Kidney glomerular epithelial cell (primary cell): ENCODE measurements at places on chromosomes 16 and 17.

GRCh38 chr17:27315796-27316465, 22.0 kb downstream of the WSB1 start:
- no peak for DNase-seq

DNA sequence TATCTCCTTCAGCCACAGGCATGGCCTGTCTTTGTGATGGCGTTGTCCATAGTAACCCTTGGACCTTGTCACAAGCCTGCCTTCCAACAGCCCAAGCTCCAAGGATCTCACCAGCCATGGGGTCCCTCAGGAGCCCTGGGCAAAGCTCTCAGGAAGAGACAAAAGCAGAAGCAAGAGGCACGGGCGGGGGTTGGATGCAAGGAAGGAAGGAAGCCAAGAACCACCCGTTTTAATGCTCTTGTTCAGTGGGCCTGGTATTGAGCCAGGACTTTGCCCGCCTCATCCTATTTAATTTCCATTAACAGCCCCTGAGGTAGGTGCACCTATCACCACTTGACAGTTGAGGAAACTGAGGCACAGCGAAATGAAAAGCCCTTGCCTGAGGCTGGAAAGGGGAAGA, 32.3 kb upstream of the GOSR2 start:
- no peak for DNase-seq

GRCh38 chr17:14442798-14443528, 142.1 kb downstream of the HS3ST3B1 start:
- no peak for DNase-seq

GRCh38 chr16:8645831-8646230, 24.3 kb downstream of the METTL22 start:
- no peak for DNase-seq

- no peak for DNase-seq
Measured at GRCh38 chr16:56300242-56300623, 108.9 kb downstream of the GNAO1 start.

DNA sequence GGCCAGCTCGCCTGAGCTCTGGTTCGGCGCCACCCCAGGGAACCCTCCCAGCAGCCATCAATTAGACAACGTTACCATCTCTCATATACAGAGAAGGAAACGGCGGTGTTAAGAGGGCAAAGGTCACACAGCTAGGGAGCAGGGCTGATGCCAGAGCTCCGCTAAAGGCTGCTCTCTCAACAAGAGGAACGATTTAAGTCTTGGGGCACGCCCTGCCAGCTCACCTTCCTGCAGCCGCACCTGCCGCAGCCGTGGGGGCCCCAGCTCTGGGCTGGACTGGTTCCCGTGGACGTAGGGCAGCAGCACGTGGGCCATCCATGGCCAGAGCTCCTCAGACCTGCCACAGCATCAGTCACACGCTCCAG, 43.5 kb downstream of the PKD1 start:
- DNase-seq = no peak

GRCh38 chr17:35053204-35053603, 10.3 kb downstream of the RFFL start:
- no peak for DNase-seq

- DNase-seq = no peak
Measured at GRCh38 chr17:10061111-10061845, 137.1 kb downstream of the GAS7 start.

DNA sequence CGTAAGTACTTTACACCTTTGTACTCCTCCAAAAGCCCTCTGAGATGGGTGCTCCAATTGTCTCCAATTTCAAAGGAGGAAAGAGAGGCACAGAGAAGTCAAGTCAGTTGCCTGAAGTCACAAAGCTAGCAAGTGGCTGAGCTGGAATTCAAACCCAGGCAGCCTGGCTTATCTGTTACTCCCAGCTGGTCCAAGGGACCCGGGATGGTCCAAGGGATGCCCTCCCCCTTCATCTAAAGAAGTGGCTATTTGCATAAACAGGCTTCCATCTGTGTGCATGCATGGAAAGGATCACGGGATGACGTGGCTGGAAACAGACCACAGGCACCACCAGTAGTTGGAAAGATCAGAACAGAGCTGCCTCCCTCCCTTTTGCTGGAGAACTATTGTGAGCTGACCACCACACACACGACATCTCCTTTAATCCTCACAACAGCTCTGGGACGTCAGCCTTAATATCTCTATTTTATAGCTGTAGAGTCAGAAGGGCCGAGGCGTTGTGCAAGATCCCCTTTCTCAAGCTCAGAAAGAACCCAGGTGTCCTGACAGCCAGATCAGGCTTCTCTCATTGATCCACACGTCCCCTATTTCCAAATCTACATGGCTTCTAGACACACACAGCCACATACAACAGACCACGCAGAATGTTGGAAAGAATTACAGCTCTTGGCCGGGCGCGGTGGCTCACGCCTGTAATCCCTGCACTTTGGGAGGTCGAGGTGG, 10.9 kb upstream of the COL1A1 start:
- no peak for DNase-seq

DNA sequence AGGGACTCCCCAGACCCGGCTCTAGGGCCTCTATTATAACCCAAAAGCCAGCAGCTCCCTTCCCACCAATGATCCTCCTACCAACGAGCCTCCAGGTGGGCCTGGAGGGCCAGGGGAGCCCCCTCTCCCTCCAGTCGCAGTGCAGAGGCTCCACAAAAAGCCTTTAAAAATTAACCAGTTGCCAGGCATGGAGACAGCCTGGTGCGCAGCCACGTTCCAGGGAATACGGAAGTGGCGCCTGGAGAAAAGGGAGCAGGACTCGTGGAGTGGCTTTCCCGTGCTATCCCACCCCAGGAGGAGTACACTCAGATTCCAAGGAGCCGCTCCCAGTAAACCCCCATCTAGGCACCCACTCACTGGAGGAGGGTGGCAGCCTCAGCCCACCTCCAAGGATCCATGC, 112.3 kb downstream of the ZNF423 start:
- no peak for DNase-seq

- DNase-seq = no peak
Measured at GRCh38 chr17:80086081-80086480, 15.3 kb upstream of the GAA start.

- DNase-seq = no peak
Measured at GRCh38 chr16:20952139-20952920, 51.8 kb downstream of the LYRM1 start.

DNA sequence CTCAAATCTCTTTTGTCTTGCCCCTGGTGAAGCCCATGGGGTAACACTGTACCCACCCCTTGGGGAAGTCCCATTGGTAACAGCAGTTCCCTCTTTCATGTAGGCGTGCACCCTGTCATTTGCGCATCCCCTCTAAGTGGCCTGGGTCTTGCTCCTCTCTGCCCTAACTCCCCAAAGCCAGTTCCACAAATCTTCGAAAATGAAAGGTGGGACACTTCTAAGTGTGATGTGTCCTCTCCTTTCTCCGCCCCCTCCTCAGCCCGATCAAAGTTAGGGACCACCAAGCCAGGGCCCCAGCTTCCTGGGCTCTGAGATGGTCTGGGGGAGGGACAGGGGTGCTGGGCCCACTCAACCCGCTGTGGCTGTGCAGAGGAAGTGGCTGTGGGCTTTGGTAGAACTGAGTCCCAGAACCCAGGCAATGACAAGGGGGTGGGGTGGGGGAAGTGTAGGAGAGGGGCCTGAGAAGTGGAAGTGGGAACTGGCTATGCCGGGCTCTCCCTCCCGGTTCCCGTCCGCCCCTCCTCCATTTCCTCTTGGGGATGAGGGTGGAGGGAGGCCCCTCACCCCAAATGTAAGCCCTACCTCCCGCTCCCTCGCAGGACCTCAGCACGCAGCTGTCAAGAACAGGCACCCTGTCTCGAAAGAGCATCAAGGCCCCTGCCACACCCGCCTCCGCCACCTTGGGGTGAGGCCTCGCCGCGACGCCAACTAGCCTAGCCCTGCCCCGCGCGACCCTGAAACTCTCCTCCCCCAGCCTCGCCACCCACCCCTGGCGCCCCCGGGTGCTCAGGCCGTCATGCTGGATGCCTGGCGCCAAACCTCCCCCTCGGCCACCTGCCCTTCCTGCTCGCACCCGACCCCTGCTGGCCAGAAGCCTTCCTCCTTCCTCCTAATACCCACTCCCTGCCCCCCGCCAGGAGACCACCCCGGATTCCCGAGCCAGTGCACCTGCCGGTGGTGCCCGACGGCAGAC, 8.7 kb downstream of the ABI3 start:
- no peak for DNase-seq

DNA sequence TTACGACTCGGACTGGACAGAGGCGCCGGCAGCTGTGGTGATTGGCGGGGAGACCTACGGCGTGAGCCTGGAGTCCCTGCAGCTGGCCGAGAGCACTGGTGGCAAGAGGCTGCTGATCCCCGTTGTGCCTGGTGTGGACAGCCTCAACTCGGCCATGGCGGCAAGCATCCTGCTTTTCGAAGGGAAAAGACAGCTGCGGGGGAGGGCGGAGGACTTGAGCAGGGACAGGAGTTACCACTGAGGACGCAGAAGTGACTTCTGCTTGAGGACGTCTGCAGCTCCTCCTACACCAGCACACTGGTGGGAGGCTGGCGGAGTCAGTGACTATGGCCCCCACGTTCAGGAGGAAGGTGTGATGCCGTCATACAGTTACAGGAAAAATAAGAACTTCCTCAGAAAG, 9.7 kb downstream of the MRM3 start:
- no peak for DNase-seq

DNA sequence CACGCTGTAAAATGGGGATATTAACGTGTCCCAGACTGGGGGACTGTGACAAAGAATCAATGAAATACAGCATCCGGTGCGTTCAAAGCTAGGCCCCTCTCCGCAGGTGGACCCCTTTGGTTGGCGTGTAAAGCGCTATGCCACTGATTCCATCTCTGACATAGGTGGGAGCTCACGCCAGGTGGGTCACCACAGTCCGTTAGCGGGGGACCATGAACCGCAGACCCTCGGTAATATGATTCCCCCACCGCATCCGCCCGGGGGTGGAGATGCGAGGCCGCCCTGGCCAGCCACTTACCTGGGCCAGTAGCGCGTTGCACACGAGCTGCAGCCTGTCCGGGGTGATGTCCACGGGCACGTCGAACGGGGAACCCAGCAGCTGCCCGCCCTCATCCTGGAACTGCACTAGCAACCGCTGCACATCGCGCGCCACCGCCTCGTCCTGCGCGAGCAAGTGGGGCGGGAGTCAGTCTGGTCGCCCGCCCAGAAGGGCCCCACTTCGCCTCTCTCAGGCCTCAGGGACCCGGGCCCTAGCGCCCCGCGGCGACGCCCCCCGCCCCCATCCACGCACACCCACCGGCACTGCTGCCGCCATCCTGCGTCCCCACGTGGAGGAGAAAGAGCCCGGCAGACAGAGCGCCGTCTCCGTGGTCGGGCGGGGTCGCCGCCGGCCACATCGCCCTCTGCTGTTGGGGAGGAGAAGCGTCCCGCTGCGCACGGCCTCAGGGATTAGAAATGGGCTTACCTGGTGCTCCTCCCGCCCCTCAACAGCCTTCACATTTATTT, at the start of gene NLE1:
Gene NLE1, minus strand, starts transcription at position 623 of the 786 bp plus-strand sequence. Its CDS starts 28 bp downstream, at position 595.
- peak; percentile 77 for DNase-seq

GRCh38 chr17:39222866-39223834, 2.6 kb downstream of the STAC2 start:
- no peak for DNase-seq

DNA sequence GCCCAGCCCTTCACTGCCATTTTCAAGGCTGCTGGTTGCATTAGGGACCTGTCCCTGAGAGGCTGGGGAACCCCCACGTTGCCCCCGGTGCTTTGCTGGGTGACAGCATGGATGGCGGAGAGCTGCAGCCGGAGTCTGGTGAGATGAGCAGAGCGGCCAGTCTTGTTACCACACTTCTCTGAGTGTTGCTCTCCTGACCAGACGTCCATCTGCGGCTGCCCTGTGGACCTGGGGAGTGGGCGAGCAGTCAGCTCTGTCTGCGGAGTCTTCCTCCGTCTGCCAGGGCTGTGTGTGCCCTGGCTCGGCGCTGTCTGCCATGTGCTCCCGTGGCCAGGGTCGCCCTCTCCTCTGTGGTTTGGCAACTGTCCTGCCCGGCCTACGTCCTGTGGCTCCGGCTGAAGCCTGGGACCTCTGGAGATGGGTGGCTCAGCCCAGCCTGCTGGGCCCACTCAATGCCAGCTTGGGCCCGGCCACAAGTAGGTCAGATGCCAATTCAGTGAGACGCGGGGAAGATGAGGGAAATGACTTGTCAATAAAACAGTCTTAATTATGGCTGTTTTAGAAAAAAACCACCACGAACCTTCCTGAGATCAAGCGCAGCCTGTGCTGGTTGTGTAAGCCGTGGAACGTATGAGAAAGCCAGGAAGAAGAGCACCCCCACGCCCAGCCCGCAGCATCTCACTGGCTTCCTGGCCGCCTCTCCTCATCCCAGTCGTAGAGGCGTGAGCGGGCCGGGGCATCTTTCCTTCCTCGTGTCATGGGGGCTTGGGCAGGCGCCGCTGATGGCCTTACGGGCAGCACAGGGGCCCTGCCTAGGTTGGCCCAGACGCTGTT, 7.9 kb downstream of the KCTD5 start:
- no peak for DNase-seq

DNA sequence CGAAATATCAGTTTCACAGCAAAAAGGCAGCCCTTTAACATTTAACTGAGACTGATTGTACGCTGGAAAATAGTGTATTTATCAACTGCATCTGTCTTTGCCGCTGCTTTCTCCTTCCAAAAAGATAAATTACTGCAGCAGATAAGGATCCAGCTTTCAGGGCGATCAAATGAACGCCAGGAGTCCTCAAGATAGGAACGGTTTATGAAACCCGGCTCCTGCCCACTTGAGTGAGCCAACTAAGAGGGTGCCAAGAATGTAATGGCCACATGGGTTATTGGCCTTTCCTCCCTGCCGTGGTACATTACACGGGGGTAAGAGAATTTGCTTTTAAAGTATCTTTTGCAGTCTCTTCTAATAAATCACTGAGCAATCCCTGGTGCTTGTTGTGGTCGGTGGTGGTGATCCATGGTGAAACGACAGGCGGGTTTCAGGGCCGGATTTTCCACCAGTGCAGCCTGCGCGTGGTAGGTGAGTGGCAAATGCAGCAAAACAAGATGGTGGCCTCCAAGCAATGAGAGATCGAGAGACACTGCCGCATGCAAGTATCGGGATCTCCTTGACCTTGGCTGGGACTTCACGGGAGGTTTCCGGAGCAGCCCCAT, 67.5 kb upstream of the IRX6 start:
- DNase-seq = no peak

DNA sequence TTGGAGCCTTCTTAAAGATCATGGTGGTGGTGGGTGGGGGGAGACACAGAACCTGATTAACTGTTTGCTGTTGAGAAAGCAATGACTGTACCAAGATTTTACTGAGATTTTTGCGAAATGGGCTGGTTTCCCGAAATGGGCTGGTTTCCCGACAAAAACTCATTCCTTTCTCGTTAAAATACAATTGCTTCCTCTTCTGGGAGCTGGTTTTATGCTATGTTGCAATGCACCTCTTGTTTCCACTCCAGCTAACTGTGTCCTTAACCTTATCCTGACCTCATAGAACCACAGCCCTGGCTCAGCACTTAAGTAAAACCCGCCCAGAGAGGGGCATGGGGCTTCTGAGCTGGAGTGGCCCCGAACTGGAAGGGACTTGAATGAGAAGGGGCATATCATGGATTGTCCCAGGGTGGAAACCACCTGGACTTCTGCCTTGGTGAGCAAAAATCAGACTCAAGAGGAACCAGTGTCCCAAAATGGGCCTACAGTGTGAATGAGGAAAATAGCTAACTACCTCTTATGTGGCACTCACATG, 20.9 kb downstream of the FAM20A start:
- no peak for DNase-seq

- peak; percentile 80 for DNase-seq
Measured at GRCh38 chr17:69047368-69048263, 13.1 kb downstream of the ABCA9 start.

GRCh38 chr16:49016461-49016860, 265.2 kb downstream of the CBLN1 start:
- DNase-seq = no peak
